Fibroblast of skin of left biceps (primary cell): ENCODE measurements at places on chromosomes 6 and 20.

DNA sequence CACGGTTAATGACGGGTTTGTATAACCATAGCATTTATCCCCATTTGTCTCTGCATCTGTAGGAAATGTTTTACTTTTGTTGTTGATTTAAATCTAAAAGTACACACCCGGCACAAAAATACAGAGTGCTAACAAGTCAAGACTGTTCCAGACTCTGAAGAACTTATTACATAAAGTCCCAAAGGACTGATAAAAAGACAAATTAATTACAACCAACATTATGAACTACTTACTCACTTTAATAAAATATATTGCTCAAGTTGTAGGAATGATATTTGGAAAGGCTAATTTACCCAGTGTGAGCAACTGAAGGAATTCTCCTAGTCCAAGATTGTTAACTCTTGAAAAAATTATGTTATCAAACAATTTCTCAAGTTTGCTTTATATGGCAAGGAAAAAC lies 115.6 kb downstream of the KIF13A start:
- no peak for DNase-seq

DNA sequence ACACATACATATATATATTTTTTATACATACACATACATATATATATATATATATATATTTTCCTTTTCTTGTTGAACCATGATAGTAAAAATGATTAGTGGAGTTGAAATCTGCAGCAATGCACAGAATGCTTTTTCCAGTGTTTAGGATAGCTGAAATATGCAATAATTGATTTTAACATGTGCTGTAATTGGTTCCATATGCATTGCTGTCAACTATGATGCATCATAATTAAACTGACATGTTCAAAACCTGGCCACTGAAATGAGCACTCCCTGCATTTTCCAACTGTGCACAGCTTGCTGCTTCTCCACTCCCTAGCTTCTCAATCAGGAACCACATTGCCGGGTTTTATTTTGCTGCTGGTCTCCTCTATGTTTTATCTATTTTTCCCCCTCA lies 358.3 kb downstream of the PAX1 start:
- peak; percentile 72 for DNase-seq

GRCh38 chr6:136719280-136720044 lies 72.8 kb downstream of the MAP3K5 start:
- no peak for DNase-seq

GRCh38 chr6:109166673-109167072 lies 71.4 kb downstream of the CEP57L1 start:
- DNase-seq: no peak

DNA sequence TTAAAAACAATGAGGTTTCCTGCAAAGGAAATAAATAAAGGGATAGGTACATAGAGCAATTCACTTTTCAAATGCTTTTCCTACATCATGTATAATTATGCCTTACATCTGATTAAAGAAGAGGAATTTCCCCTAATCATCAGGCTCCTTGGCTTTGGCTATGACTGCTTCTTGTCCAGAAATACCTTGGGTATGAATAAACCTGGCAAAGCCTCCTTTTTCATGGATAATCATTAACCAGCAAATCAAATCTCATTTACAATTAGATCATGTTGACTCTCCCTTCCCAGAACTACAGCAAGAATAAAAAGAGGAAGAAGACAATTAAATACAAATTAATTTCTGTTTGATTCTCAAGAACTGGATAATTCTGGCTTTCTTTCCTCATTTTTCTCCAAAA lies 58.0 kb upstream of the CD2AP start:
- DNase-seq: no peak

DNA sequence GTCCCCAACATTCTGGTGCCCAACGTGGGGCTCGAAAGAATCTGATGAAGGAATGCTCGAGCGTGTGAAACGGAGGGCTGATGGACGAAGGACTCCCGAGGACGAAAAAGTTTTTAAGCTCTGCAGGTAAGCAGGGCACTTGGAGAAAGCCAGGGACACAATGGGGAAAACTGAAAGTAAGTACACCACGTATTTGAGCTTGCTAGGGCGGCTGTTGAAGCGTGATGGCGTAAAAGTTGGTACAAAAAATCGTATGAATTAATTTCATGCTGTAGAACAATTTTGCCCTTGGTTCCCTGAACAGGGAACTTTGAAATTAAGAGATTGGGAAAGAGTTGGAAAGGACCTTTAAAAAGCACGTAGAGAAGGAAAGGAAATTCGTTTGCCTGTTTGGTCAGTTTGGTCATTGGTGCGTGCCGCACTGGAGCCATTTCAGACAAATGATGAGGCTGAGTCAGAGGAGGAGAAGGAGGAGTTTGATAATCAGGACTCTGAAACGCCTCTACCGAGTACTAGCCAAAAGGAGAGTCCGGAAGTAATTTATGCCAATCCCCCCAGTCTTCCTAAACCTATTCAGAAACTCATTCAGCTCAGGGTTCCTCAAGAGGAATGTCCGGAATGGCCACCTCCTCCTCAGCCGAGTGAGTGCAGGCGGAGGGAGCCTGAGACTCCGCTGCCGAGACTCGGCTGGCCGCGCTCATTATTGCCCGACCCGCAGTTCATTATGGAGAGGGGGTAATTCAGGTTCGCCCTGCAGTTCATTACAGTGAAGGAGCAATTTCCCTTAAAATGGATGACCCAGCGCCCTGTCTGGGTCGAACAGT lies 59.2 kb upstream of the PRSS16 start:
- no peak for DNase-seq

GRCh38 chr6:134287859-134288537 lies 29.9 kb downstream of the SGK1 start:
- no peak for DNase-seq

DNA sequence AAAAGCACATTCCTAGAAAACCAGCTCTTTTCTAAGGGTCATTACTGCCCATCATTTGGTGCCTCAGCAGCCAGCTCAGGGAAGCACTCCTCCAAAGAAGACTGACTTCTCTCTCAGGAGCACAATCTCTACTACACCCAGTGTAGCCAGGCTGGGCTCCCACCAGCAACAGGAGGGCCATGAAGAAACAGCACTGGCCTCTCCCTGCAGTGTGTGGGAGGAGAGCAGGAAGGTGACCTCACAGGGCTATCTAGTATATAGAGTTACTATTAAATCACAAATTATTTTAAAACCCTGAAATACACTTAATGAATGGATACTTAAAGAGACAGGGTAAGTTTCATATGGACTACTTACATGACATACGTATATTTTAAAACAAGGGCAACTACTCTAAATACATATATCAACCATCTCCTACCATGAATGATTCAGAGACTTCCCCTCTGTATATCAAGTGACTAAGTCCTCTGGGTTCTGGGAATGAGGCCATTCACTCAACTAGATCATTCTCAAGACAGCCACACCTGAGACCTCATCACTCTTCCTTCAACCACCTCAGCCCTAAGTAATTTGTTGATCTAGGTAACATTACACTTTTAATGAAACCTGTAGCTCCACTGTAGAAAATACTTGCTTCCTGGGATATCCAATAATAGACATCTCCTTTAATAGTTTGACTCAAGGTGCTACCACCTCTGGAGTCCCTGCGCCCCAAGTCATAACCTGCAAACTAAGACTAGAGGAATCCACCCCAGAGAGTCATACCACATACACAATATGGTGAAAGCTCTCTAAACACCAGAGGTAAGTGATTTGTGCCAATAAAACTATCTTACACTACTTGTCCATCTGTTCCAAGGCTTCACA lies 25.2 kb downstream of the TBX18 start:
- DNase-seq: no peak

DNA sequence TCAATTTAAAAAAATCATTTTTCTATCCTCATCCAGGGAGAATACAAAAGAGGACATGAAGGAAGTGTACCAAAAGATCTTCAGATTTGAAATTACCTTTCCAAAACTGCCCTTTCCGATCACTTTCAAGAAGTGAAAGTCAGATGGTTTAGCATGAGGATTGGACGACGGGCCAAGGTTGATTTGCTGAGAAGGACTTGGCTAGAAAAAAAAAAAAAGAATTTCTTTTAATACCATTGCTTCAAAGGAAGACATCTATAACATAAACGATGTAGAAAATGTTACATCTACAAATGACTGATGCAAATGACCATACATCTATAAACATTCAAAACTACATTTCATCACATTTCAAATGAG lies 120.9 kb upstream of the SLC2A12 start:
- no peak for DNase-seq

GRCh38 chr6:89364586-89364985 lies 12.1 kb upstream of the UBE2J1 start:
- DNase-seq: no peak

DNA sequence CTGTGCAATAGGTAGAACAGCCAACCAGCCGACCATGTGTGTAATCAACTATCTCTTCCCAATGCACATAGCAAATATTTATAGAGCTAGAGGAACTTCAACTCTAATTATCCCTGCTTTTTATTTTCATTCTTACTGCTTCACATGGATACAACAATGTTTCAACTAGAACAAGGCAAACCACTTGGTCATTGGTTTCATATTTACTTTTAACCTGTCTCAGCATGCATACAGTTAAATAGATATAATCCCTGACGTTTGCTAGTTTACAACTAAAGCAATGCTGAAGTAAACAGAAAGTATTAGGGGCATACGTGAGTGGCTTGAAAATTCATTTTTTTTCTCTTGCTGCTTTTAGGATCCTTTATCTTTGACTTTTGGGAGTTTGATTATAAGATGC lies 318.5 kb upstream of the MAP3K7 start:
- DNase-seq: no peak

- DNase-seq: no peak
These were observed 220.0 kb downstream of the GRIK2 start for GRCh38 chr6:101613556-101613955.

GRCh38 chr6:15326067-15326614 lies 80.3 kb downstream of the JARID2 start:
- no peak for DNase-seq

GRCh38 chr6:4059115-4059777 lies 19.7 kb downstream of the FAM217A start:
- peak; percentile 53 for DNase-seq

GRCh38 chr20:53917145-53918019 lies 153.0 kb downstream of the BCAS1 start:
- peak; percentile 91 for DNase-seq

- DNase-seq: no peak
These were observed 9.8 kb upstream of the NDUFAF4 start for GRCh38 chr6:96907498-96907897.

DNA sequence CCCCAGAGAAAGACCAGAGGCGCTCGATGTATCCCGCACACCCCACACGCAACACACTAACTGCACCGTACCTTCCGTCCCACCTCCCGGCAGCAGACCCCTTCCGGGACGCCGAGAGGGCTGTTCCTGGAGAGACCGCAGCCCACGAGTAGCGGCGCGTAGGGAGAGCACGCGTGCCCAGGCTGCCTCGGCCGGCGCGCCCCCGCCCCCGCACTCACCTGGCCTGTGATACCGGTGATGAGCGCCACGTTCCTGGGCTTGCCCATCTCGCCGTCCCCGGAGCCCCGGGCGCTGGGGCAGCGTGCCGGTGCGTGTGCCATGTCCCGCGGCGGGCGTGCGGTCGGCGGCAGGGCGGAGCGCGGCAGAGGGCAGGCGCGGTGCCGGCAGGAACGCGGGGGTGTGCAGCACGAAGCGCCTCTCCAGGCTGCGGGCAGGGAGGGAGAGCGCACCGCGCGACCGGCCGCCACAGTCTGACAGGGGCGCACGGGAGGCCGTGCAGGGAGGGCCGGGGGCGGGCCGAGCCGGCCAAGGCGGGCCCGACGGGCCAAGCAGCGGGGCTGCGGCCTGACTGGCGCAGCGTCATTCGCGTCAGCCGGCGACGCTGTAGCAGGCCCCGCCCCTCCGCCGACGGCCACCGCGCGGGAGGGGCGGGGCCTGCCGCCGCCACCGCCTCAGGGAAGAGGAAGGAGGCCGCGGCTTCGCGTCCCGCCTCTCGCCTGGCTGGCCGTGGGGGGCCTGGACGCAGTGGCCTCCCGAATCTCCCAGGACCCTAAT lies at the start of gene GMDS:
TSS of gene GMDS (minus strand) at position 503 of the 774 bp plus-strand sequence.
- peak; percentile 70 for DNase-seq

DNA sequence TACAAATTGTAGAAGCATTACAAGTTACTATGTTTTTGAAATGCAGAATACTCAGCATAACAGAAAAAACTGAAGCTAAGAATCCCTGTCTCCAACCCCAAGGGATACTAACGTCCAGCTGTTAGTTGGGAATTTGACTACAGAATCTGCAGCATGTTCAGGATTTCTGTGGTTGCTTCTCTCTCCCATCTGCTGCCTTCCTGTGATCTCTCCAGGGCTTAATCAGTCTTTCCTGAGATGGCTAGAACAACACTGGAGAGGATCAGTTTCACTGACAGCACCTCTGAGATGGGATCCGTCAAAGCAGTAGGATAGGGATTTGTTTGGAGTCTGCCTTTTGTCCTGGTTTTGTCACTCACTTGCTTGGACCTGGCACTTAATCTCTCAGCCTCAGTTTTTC lies 73.3 kb upstream of the NUP153 start:
- DNase-seq: no peak
